IPS DF 19.7 (cell line): ENCODE measurements at places on chromosomes 6 and 20.

GRCh38 chr6:147909640-147910039, 401.1 kb downstream of the SAMD5 start:
- no peak for DNase-seq

DNA sequence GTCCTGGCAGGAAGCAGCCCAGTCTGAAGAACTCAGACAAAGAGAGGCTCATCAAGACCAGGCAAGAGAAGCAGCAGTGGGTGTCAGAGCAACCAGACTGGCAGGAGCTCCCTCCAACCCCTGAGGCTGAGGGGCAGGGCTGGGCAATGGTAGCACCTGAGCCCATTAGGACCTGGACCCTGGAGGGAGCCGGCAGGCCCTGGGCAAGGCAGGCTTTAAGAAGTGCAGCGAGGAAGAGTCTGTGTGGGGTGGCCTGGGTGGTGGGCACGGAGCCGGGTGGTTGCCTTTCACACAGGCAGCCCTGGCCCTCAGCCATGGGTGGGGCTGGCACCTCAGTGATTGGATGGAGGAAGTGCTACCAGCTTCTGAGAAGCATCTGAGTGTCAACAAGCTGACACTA, 33.1 kb upstream of the IRF4 start:
- no peak for DNase-seq

DNA sequence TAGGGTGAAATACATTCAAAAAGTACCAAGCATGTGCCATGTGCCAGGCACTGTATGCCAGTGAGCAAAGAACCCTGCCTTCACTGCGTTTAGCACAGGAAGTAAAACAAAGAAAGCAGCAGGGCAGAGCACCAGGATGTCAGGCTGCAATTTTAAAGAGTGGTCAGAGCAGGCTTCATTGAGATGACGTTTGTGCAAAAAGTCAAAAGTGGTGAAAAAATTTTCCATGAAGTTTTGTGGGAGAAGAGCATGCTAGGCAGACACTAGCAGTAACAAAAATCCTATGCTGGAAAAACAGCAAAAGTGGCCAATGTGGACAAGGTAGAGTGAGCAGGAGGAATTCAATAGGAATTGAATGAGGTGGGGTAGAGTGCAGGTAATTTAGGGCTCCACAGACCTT, 31.3 kb downstream of the AKIRIN2 start:
- no peak for DNase-seq

GRCh38 chr20:34006619-34007018, 12.9 kb downstream of the RALY start:
- no peak for DNase-seq

GRCh38 chr6:47679322-47679906, 19.0 kb upstream of the ADGRF4 start:
- no peak for DNase-seq

GRCh38 chr6:14824484-14825275, 421.2 kb upstream of the JARID2 start:
- no peak for DNase-seq

- DNase-seq, result no peak
Measured at GRCh38 chr6:3517350-3517749, 60.5 kb upstream of the SLC22A23 start.

DNA sequence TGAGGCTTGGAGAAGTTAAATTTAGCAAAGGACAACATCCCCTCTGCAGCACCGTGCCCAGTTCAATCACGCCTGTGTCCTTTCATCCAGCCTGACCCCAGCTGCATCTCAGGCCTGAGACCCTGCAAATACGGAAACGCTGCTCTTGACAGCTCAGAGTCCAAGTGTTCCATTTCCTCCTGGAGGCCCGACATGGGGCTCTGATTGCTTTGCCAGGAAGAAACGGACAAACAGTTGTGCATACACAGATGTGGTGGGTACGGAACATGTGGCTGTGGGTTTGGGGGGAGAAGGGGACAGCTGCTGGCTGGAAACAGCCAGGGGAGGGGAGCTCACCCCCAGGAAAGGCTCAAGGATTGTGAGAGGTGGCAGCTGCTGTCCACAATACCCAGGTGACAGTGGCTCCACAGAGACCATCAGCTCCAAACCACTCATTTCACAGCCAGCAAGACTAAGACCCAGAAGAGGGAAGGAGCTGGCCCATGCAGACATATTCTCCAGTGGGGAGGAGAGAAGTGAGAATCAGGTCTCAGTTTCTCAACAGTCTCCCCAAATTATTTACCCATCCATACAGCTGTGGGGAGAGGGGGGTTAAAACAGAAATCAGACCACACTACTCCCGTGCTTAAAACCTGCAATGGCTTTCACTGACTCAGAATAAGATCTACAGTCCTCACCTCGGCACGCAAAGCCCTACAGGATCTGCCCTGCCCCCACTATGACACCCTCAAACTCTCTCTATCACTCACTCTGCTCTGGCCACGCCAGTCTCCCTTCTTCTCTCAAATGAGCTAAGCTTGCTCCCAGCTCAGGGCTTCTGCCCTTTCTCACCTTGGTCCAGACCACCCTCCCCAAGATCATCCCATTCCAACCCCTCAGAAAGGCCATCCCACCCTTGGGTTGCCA, 89.1 kb downstream of the PREX1 start:
- no peak for DNase-seq

DNA sequence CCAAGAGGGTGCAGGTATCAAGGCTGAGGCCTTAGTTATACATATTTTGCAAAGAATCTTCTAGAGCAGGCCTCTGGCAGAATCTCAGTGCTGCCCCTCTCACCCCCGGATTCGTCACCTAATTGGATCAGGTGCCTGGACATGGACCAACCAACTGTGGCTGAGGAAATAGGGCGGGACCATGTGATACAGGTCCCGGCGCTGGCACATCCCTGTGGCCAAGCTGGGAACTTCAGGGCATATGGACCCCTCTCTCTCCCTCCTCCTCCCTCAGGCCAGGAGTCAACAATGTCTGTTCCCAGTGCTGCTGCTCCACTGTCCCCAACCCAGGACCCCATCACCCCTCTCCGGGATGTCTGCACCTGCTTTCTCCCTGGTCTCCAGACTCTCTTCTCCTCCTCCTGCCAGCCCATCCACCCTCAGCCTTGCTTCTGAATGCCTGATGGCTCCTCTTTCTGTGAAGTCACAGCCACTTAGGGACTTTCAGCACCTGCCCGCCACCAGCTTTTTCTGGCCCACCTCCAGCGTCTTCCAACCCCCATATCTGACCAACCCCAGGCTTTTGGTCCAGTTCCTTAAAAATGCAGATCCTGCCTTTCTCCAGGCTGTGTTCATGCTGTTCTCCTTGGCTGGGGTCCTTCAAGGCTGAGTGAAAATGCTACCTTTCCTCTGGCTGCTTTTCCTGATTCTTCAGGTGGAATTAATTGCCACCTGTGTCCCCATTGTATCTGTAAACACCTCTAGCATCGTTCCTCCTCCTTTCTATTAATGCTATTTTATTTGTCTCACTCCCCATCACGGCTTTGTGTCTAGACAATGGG, 19.0 kb upstream of the MLN start:
- DNase-seq, result peak; percentile 78

- no peak for DNase-seq
Measured at GRCh38 chr6:144019929-144020328, 11.9 kb upstream of the PLAGL1 start.

- DNase-seq, result no peak
Measured at GRCh38 chr20:59117526-59117925, 46.1 kb upstream of the ZNF831 start.

- no peak for DNase-seq
Measured at GRCh38 chr6:17242087-17242486, 39.1 kb upstream of the RBM24 start.

DNA sequence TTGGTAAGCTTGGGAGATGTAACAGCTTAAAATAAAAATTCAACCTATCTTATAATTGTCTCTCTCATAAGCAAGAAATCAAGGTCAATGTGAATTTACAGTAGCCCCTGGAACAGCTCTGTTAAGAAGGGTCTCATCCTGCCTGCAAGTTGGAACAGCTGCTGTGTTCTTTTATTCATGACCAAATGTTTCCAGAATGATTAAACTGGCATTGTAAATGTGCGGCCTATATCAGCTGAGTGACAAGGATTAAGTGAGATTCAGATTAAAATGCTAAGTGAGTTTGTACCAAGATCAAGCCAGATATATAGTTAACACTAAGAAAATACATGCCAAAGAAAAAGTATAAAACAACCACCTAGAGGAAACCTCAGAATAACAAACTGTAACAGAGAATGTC, 45.3 kb upstream of the NRSN1 start:
- DNase-seq, result no peak

DNA sequence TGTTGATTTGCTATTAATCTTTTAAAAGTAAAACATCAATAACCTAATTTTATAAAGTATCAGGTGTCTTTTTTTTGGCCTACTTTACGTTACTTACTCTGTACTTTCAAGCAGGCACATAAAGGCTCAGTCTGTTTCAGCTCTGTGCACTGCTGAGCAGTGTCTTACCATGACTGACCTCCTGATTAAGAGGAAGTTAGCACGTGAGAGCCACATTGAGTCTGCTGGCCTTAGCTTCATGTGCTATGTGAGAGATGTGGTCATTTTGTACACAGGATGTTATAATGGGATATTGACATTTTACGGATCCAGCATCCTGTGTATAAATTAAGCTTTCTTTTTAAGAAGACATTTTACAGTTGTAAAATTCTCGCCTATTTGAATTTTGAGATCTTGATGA, 31.9 kb downstream of the ARID1B start:
- no peak for DNase-seq

DNA sequence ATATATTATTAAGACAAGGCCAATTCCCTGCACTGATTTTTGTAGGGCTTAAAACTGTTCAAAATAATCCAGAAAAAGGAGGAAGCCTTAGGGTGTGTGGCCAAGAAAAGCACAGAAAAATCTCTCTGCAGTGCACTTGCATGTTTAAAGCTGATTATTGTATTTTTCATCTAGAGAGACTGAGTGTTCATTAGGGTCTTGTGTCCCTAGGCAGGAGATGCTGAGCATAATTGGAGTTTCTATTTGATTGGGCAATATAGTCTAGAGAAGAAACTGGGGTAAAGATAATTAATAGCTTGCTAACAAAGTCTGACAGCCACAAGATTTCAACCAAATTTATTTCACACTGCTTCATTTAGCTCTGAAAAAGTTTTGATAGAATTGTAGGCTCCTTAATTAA, 2.4 kb downstream of the FLRT3 start:
- no peak for DNase-seq

- no peak for DNase-seq
Measured at GRCh38 chr6:169165561-169166300, 87.9 kb downstream of the THBS2 start.

DNA sequence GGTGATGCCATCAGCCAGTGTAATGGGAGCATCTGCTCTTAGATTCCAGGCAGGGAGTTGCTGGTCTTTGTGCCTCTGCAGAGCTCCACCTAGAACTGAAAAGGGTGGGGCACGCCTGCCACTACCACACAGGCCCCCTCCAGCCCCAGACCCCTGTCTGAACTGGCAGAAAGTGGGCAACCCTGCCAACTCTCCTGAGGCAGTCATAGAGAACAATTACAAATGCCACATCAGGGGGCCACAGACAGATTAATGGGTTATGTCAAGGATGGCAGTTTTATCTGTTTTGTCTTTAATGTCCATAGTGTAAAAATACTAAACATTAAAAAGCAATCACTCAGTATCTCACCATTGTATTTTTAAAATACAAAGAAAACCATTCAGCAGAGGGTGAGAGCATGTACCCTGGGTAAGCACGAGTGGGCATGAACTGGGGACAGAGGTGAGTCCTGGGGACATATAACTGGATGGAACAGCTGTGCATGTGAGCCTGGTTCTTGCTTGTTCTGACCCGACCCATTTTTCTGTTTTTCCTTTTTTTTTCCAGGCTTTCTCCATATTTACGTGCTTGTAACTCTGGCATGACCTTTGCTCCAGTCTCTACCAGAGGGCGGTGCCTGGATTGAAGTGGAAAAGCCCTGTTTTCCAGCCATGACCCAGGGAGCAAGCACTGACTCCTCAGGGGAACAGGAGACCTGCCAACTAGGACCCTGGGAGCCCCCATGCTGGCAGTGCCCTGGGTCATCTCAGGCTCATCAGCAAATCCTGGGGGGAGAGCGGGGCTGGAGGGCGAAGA, 8.2 kb downstream of the TRAF3IP2 start:
- no peak for DNase-seq

DNA sequence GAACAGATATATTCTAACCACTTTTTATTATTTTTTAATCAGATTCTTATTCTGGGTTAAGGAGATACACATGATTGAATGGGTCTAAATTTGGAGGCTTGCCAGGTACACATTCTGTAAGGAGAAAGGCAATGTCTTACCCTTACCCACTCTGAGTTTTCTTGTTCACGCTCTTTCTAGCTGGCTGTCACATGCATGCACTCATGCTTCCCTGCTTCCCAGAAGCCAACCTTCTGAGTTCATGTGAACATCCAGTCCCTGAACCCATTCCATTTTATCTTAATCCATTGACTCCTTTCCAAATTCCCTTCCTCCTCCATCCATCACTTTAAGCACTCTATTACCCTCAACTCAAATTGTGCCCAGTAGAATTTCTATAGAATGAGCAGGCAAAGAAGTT, 17.5 kb upstream of the MOCS1 start:
- DNase-seq, result no peak

DNA sequence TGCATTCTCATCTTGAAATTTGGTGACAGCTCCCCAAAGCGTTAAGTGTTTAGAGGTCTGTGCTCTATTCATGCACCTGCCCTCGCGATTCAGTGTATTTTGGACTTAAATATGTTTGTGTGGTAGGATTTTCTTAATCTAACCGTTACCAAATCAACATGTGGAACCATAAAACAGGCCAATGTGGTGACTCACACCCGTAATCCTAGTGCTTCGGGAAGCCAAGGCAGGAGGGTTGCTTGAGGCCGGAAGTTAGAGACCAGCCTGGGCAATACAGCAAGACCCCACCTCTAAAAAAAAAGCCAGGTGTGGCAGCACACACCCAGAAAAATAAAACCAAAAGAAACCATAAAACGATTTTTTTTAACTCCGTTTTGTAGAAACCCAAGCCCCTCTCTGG, 31.5 kb downstream of the PYGB start:
- no peak for DNase-seq

DNA sequence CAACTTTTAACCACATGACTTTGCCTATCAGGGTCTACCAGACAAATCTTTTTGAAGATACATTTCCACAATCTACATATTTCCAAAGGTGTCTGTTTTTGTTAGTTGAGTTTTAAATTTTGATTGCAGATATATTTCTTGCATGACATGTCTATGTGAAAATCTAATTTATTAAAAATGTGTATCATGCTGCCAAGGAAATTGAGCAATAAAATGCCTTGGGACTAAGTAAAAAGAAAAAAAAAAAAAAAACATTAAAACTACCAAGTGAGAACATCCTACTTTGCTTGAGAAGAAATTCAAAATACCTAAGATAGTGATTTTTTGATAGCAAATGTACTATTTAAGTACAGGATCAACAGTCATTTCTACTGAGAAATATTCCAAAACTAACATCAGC, 17.7 kb downstream of the SLC17A5 start:
- DNase-seq, result no peak
